ENCODE measurements at places on chromosomes 11 and 22. TPM values are rescaled to one million over a fixed set of nuclear protein-coding genes. Genes with fewer than 3 reads are reported as not detected.

The NPTXR gene
- 18.0 TPM for total RNA-seq

The OR5B17 gene
- not detected for total RNA-seq

The ZW10 gene
- total RNA-seq, result 7.9 TPM

The SHISA8 gene
- total RNA-seq, result 0.31 TPM

The WNT11 gene
- total RNA-seq, result 6.8 TPM

The DPAGT1 gene
- total RNA-seq, result 15.8 TPM

The APOC3 gene
- total RNA-seq, result not detected

- H3K4me1 ChIP-seq, result peaks cover 16% of the 10 kb centered on the region
- DNase-seq, result no peak
- H3K4me3 ChIP-seq, result peak overlapping the region; percentile 68
- no peaks in the 10 kb centered on the region for H3K36me3 ChIP-seq
Measured at GRCh38 chr11:8019314-8020243, 32.4 kb downstream of the EIF3F start.

DNA sequence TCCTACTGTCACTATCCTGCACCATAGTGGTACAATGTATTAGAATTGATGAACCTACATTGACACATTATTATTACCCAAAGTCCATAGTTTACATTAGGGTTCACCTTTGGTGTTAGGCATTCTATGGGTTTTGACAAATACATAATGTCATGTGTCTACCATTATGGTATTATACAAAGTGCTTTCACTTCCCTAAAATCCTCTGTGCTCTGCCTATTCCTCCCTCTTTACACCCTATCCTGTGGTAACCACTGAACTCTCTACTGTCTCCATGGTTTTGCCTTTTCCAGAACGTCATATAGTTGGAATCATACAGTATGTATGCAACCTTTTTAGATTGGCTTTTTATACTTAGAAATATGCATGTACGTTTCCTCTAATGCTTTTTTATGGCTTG is 51.5 kb downstream of the CCDC15 start:
- H3K4me1 ChIP-seq, result no peaks in the 10 kb centered on the region
- H3K27ac ChIP-seq, result no peak overlapping the region
- no peak for DNase-seq

DNA sequence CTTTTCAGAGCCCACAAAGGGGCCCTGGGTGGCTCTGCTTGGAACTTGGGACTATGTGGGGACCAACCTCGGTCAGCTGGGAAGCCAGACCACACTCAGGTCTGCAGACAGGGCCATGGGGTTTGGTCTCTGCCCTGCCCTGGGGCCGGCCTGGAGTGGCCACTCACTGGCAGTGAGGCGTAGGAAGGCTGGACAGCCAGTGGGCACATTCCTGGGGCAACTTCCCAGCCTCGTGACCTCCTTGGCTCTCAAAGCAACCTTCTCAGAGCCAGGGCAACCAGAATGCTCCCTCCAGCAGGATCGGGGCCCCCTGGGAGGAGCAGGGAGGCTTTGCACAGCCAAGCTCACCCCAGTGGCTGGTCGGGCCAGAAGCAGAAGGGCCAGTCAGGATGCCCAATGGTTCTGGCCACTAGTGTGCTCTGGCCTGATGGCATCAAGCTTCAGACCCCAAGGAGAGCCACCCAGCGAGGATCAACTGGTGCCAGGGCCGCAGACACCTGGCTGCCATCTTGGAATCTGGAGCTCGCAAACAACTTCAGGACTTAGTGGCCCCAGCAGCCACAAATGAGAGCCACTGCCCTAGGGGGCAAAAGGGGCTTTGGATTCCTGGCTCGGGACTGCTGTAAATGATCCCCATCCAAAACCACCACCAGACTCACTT is 87.1 kb downstream of the MYEOV start:
- no peaks in the 10 kb centered on the region for H3K36me3 ChIP-seq
- no peaks in the 10 kb centered on the region for H3K4me1 ChIP-seq
- H3K27me3 ChIP-seq, result no peaks in the 10 kb centered on the region
- H3K27ac ChIP-seq, result no peak overlapping the region
- no peak for DNase-seq

- H3K27ac ChIP-seq, result peak overlapping the region; percentile 99
- no peaks in the 10 kb centered on the region for H3K27me3 ChIP-seq
- peaks cover 30% of the 10 kb centered on the region for H3K36me3 ChIP-seq
- peaks cover 49% of the 10 kb centered on the region for H3K4me1 ChIP-seq
- peak overlapping the region; percentile 86 for H3K4me3 ChIP-seq
- DNase-seq, result no peak
Measured at GRCh38 chr11:64316672-64317324, 561 bp downstream of the TRMT112 start.

DNA sequence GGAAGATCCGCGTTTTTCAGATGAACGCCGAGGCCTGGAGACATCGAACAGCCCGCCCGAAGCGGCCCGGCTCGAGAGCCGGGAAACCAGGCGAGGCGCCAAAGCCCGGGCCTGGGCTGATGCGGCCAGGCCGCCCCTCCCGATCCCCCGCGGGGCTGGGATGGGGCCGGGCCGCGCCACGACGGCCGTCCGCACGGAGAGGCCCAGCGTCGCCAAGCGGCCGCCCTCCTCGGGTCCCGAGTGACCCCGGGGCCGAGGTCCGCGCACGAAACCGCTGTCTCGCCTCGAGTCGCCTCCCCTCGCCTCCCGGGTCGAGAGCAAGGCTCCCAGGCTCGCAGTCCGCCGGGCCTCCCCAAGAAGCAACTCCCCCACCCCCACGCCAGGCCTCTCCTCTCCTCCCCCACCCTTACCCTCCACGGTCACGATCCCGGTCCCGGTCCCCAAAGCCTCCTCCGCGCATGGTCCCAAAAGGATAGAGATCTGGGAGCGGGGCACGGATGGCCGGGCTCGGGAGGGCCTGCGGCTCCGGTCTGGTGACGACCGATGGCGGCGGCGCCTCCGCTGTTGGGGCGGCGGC is 482 bp downstream of the DDX17 start:
- H3K4me3 ChIP-seq, result peak overlapping the region; percentile 84

DNA sequence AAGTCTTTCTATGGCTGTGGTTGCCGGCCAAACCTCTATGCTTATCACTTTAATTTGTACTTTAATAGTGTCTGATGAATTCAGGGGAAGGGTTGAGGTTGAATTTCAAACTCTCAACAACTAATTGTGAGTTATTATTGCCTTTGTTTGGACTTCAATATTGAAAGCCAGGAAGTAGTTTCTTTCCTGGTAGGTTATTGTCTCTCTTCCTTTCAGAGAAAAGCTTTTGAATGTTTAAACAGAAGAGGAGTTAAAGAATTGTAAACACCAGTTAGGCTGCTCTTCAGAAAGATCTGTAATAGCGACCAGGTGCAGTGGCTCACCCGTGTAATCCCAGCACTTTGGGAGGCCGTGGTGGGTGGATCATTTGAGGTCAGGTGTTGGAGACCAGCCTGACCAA is 22.2 kb downstream of the NNMT start:
- no peak overlapping the region for H3K4me3 ChIP-seq
- no peaks in the 10 kb centered on the region for H3K4me1 ChIP-seq
- peak overlapping the region; percentile 58 for H3K27ac ChIP-seq
- no peak for DNase-seq

GRCh38 chr11:111207213-111207612 is 38.3 kb upstream of the POU2AF2 start:
- no peaks in the 10 kb centered on the region for H3K27me3 ChIP-seq
- H3K27ac ChIP-seq, result no peak overlapping the region
- no peaks in the 10 kb centered on the region for H3K36me3 ChIP-seq
- no peak overlapping the region for H3K4me3 ChIP-seq
- no peak for DNase-seq

- H3K4me3 ChIP-seq, result no peak overlapping the region
- no peaks in the 10 kb centered on the region for H3K27me3 ChIP-seq
- no peak overlapping the region for H3K27ac ChIP-seq
- DNase-seq, result no peak
- no peaks in the 10 kb centered on the region for H3K4me1 ChIP-seq
- peaks cover 56% of the 10 kb centered on the region for H3K36me3 ChIP-seq
Measured at GRCh38 chr11:66218036-66218435, 50.4 kb upstream of the RAB1B start.

GRCh38 chr11:126082251-126083109 is 19.8 kb upstream of the CDON start:
- H3K4me1 ChIP-seq, result peaks cover 24% of the 10 kb centered on the region
- no peaks in the 10 kb centered on the region for H3K36me3 ChIP-seq
- no peak overlapping the region for H3K4me3 ChIP-seq
- H3K27me3 ChIP-seq, result no peaks in the 10 kb centered on the region
- no peak for DNase-seq

- H3K27me3 ChIP-seq, result no peaks in the 10 kb centered on the region
- H3K36me3 ChIP-seq, result no peaks in the 10 kb centered on the region
- no peak for DNase-seq
- H3K27ac ChIP-seq, result no peak overlapping the region
- no peaks in the 10 kb centered on the region for H3K4me1 ChIP-seq
Measured at GRCh38 chr11:126485021-126485792, 129.7 kb downstream of the ST3GAL4 start.

DNA sequence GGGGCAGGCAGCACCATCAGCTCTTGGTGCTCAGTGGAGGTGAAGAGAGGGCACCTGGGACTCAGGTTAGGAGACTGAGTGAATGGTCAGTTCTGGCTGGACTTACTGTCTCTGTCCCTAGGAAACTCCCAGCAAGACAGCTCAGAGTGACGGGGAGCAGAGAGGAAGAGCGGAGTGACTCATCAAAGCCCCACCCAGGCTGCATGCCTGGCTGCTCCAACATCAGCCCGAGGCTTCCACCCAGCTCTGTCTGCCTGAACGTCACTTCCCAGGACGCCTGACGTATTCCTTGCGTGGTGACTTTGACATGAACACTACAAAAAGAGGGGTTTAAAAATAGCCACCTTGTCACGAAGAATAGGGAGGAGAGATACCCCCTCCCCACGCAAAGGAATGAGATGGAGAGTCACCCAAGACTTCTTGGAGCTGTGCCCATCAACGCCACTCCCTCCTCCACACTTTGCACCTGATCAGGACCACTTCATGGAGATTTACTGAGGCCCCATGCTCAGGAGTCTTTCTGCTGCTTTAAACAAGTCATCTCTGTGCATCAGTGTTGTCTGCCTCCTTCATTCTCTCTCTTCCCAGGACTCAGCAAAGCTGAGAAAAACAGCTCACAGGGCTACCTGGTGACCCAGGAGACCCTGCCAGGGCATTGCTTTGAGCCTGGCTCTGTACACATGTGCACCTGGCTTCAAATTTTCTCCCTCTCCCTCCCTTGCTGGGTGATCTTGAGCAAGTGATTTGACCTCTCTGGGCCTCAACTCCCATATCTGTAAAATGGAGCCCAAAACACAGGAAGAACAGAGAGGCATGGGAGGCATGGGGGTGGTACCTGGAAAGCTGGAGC is 83.1 kb downstream of the MN1 start:
- no peak overlapping the region for H3K4me3 ChIP-seq
- peaks cover 30% of the 10 kb centered on the region for H3K4me1 ChIP-seq
- no peaks in the 10 kb centered on the region for H3K27me3 ChIP-seq

DNA sequence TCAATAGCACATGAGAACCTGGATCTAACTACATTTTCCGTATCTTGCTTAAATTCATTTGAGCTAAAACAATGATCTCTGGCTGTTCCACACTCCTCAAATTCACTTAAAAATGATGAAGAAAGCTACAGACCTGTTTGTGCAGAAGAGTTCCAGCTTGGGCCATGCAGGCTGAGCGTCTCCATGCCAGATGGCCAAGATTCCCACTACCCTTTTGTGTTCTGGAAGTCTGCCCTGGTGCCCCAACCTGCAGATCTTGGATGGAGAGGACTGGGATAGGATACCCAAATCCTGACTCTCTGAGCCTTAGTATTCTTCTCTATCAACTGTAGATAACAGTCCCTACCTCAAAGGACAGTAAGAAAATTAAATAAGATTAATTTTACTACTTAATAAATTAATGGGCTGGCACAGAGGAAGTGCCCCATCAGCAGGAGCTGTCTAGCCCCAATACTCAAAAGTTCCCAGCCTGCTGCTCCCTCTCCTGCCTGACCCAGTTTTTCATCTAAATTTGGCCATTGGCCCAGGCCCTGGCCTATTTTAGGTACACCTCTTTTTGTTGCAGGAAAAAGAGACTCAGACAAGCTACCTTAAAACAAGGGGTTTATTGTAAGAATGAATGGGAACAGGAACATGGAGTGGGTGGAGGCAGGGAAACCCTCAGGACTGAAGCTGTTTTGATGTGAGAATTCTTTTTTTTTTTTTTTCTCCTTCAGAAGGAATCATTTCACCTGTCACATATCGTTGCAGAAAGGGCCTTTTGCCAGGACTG is 81.4 kb upstream of the GRK3 start:
- no peak for DNase-seq
- H3K36me3 ChIP-seq, result peaks cover 19% of the 10 kb centered on the region
- no peaks in the 10 kb centered on the region for H3K27me3 ChIP-seq
- peaks cover 15% of the 10 kb centered on the region for H3K4me1 ChIP-seq
- H3K27ac ChIP-seq, result no peak overlapping the region

DNA sequence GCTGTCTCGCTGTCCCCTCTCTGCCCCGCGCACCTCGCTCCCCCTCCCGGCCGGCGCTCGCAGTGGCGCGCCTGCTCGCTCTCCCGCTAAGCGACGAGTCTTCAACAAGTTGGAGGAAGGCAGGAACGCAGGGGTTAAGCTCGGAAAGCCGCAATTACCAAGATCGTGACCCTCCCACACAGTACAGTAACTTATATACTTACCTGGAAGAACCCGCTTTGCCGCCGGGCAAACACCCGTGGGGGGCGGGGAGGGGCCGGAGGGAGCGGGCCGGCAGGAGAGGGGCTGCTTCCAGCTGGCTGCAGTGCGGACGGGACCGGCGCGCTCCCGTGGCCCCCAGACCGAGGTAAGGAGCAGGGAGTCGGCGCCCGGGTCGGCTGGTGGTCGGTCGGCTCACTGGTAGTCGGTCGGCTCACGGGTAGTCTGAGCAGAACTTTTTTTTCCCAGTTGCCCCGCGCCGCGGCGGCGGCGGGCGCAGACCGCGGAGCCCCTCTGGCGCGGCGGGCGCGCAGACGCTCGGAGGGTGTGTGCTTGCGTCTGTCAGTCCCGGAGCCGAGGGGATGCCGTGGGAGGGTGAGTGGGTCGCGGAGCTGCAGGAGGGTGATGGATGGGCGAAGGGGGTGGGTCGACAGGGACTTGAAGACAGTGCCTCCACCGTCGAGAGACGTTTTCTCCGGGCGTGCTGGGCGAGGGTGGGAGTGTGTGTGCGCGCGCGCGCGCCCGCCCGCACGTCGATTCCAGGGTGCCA is 101.2 kb upstream of the HSD17B12 start:
- no peak overlapping the region for H3K27ac ChIP-seq
- peak overlapping the region; percentile 59 for H3K4me3 ChIP-seq

DNA sequence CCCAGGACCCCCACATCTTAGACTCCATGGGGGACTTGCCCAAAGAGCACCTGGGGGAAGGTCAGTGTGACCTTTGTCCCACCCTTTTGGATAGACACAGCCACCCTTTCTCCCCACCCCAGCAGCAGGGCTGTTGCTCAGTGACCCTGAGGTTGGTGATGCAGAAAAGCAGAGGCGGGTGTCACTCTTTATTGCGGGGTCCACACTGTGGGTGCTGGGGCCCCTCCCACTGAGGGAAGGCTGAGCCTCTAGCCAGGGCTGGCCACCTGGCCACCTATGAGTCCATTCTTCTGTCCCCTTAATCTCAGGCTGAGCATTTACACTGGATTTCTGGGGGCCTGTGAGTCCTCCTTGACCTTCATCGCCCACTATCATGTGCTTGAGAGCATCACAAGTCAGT is 7.4 kb downstream of the LRRC75B start:
- H3K4me3 ChIP-seq, result no peak overlapping the region
- H3K36me3 ChIP-seq, result peaks cover 14% of the 10 kb centered on the region
- no peaks in the 10 kb centered on the region for H3K4me1 ChIP-seq
- no peak overlapping the region for H3K27ac ChIP-seq

- no peak overlapping the region for H3K4me3 ChIP-seq
- H3K27ac ChIP-seq, result no peak overlapping the region
- no peak for DNase-seq
- no peaks in the 10 kb centered on the region for H3K27me3 ChIP-seq
Measured at GRCh38 chr11:128420951-128421350, 166.4 kb downstream of the ETS1 start.

Measured in right atrium auricular region (tissue), 2 donors.